ENCODE measurements at places on chromosomes 4 and X. TPM values are rescaled to one million over a fixed set of nuclear protein-coding genes. Genes with fewer than 3 reads are reported as not detected.

SHROOM4 gene
- total RNA-seq = 2.8 TPM

SLC4A4 gene
- total RNA-seq = under 0.01 TPM

IL2RG gene
- 0.36 TPM for total RNA-seq

SFRP2 gene
- not detected for total RNA-seq

SH2D1A gene
- under 0.01 TPM for total RNA-seq

GASK1B gene
- 10.1 TPM for total RNA-seq

YIPF7 gene
- not detected for total RNA-seq

DCAF4L1 gene
- total RNA-seq = 0.36 TPM

CXCL10 gene
- 0.34 TPM for total RNA-seq

MAGEA11 gene
- not detected for total RNA-seq

C4orf36 gene
- total RNA-seq = 1.7 TPM

BGN gene
- total RNA-seq = not detected

MAGEA6 gene
- not detected for total RNA-seq

DNAAF6 gene
- not detected for total RNA-seq

ARX gene
- total RNA-seq = not detected

LANCL3 gene
- total RNA-seq = 1.1 TPM

VSIG1 gene
- 0.34 TPM for total RNA-seq

TSPAN5 gene
- total RNA-seq = 24.0 TPM

HMGN5 gene
- total RNA-seq = 0.34 TPM

PHKA2 gene
- 13.7 TPM for total RNA-seq

EREG gene
- 160 TPM for total RNA-seq

ASB9 gene
- total RNA-seq = not detected

PCDH7 gene
- total RNA-seq = 19.8 TPM

NPY5R gene
- not detected for total RNA-seq

NLRP2B gene
- total RNA-seq = not detected

DDIT4L gene
- 1.0 TPM for total RNA-seq

OPRPN gene
- total RNA-seq = not detected

TMEM156 gene
- 3.8 TPM for total RNA-seq

TBC1D9 gene
- 27.7 TPM for total RNA-seq

CAPN6 gene
- under 0.01 TPM for total RNA-seq

SPANXA1 gene
- not detected for total RNA-seq

TRPC5OS gene
- not detected for total RNA-seq

ZNF630 gene
- 3.6 TPM for total RNA-seq

NEUROG2 gene
- not detected for total RNA-seq

Measured in nasal cavity respiratory epithelium epithelial cell of viscerocranial mucosa (primary cell).